ENCODE measurements at places on chromosomes 2 and 18.
A peak's percentile ranks its signal among the peaks of the same experiment; 100 is the strongest.

DNA sequence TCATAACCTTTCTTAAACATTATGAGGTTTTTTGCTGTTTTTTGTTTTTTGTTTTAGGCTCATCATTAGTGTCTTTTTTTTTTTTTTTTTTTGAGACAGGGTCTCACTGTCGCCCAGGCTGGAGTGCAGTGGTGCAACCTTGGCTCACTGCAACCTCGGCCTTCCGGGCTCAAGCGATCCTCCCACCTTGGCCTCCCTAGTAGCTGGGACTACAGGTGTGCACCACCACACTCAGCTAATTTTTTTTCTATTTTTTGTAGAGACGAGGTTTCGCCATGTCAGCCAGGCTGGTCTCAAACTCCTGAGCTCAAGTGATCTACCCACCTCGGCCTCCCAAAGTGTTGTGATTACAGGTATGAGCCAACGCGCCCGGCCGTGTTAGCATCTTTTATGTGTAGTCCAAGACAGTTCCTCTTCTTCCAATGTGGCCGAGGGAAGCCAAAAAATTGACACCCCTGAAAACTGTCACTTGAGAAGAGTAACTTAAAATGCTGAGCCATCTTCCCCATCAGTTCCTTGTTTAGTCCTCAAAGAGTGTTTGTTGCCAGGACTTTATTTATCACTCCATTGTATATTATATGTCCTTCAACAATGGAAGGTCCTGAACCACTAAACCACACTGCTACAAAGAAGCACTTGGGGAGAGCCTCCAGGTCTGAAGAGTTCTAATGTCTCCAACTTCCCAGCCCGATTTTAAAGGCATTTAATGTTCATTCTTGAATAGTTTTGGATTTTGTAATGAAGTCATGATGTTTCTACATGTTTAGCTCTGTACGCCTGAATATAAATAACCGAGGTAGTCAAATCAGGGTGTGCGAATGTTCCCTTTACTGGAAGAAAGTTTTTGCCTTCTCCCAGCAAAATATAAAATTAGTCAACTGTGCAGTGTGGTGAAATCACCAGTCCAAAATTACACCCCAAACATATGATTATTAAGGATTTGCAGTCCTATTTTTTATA, 26.4 kb downstream of the ZNF516 start:
- H3K4me1 ChIP-seq = peaks cover 19% of the 10 kb centered on the region
- no peaks in the 10 kb centered on the region for H3K27me3 ChIP-seq
- no peak overlapping the region for H3K27ac ChIP-seq
- peak overlapping the region; percentile 30 for H3K4me3 ChIP-seq

DNA sequence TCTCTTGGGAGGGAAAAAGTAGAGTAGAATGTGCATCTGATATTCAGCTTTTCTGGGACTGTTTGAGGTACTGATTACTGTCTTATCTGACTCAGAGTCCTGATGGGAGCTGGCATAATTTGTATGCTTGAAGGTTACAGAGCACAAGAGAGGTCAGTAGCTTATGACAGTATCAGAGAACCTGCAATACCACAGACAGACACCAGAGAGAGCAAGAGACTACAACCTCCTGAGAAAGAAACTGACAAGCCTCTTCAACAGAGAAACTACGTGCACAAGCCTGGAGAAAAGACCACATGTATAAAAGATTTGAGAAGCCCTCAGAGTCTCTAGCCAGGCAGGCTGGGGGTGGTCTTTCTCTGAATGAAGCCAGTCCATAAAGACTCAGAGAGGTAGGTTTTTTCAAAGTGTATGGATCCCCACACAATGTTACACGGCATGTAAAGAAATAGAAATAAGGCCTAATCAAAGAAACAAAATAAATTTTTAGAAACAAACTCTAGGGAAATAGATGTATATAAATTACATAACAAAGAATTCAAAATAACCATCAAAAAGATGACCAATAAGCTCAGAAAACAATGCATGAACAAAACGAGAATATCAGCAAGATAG, 568.3 kb downstream of the LRRTM4 start:
- no peak overlapping the region for H3K27ac ChIP-seq
- no peak for DNase-seq

GRCh38 chr2:229410264-229410663, 139.2 kb upstream of the PID1 start:
- no peaks in the 10 kb centered on the region for H3K4me1 ChIP-seq
- H3K4me3 ChIP-seq = no peak overlapping the region
- no peaks in the 10 kb centered on the region for H3K36me3 ChIP-seq
- no peak for DNase-seq

DNA sequence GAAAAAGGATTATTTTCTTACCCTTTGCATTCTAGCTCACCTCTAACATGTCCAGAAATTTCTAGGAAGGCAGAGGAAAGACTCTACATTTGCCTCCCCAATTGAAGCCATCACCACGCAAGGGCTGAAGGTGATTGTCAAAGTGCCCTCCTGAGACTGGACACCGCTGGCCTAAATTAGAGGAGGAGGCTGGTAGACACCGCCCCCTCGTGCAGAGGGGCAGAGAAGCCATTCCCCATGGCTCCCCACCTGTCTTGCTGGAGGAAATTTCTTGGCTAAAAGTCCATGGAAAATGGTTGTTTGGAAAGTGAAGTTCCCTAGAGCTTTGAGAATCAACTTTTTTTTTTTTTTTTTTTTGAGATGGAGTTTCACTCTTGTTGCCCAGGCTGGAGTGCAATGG, 31.3 kb upstream of the CREB1 start:
- no peak overlapping the region for H3K27ac ChIP-seq
- H3K36me3 ChIP-seq = no peaks in the 10 kb centered on the region
- H3K4me1 ChIP-seq = peaks cover 48% of the 10 kb centered on the region
- no peaks in the 10 kb centered on the region for H3K27me3 ChIP-seq
- DNase-seq = no peak

GRCh38 chr2:215435280-215435869, 493 bp downstream of the FN1 start:
- no peaks in the 10 kb centered on the region for H3K36me3 ChIP-seq
- no peak overlapping the region for H3K27ac ChIP-seq
- DNase-seq = no peak
- peaks cover 20% of the 10 kb centered on the region for H3K4me1 ChIP-seq
- no peaks in the 10 kb centered on the region for H3K27me3 ChIP-seq

- no peak for DNase-seq
- H3K36me3 ChIP-seq = no peaks in the 10 kb centered on the region
- H3K4me1 ChIP-seq = no peaks in the 10 kb centered on the region
- no peaks in the 10 kb centered on the region for H3K27me3 ChIP-seq
Measured at GRCh38 chr2:205405194-205405593, 277.1 kb upstream of the NRP2 start.

- H3K27ac ChIP-seq = no peak overlapping the region
- no peaks in the 10 kb centered on the region for H3K27me3 ChIP-seq
- DNase-seq = no peak
- H3K4me1 ChIP-seq = peaks cover 16% of the 10 kb centered on the region
- H3K4me3 ChIP-seq = no peak overlapping the region
Measured at GRCh38 chr2:237616734-237617586, 10.4 kb upstream of the LRRFIP1 start.

GRCh38 chr2:174326161-174327020, 8.4 kb upstream of the SP9 start:
- no peak overlapping the region for H3K27ac ChIP-seq
- H3K4me3 ChIP-seq = peak overlapping the region; percentile 44
- DNase-seq = peak; percentile 62
- H3K36me3 ChIP-seq = no peaks in the 10 kb centered on the region
- H3K4me1 ChIP-seq = peaks cover 36% of the 10 kb centered on the region

GRCh38 chr2:240322231-240322955, 113.1 kb upstream of the GPC1 start:
- no peaks in the 10 kb centered on the region for H3K27me3 ChIP-seq
- no peak for DNase-seq
- H3K36me3 ChIP-seq = no peaks in the 10 kb centered on the region
- no peaks in the 10 kb centered on the region for H3K4me1 ChIP-seq

GRCh38 chr2:118747066-118747465, 100.4 kb downstream of the EN1 start:
- H3K36me3 ChIP-seq = no peaks in the 10 kb centered on the region
- no peak for DNase-seq
- H3K4me1 ChIP-seq = no peaks in the 10 kb centered on the region
- no peaks in the 10 kb centered on the region for H3K27me3 ChIP-seq
- H3K27ac ChIP-seq = no peak overlapping the region

GRCh38 chr2:163670929-163671328, 64.9 kb downstream of the FIGN start:
- H3K27ac ChIP-seq = no peak overlapping the region
- no peaks in the 10 kb centered on the region for H3K36me3 ChIP-seq
- no peaks in the 10 kb centered on the region for H3K4me1 ChIP-seq
- no peaks in the 10 kb centered on the region for H3K27me3 ChIP-seq

GRCh38 chr2:130975729-130976128, 117.5 kb downstream of the FAM168B start:
- no peak overlapping the region for H3K4me3 ChIP-seq
- no peaks in the 10 kb centered on the region for H3K4me1 ChIP-seq
- DNase-seq = no peak

DNA sequence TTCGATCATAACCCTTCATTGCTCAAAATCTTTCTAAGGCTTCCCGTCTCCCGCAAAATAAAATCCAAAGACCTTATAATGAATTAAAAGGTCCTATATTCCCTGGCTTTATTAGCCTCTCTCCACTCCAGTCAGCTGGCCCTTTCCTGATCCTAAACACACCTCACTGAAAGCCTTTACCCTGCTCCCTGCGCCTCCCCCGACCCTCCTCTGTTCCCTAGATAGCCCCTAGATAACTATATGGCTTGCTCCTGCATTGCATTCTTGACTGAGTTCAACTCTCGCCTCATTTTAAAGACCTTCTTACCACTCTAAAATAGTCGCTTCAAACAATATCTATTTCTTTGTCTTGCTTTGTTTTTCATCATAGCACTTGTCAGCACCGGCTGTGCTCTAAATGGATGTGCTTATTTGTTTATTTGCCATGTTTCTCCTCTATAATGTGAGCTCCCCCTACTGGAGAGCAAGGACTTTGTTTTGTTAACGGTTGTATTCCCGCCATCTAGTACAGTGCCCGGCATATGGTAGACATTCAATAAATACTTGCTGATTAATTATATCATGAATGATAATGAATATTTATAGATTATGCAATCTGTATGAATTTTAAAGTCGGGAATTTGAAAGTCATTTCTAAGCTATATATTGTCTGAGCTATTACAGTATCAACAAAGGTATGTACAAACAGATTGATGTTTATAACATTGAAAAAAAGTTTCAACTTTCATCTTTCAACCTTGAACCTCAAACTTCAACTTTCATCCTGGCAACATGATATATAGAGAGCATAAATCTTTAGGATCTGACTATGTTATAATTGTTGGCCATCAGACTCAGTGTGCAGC, 32.4 kb upstream of the VIT start:
- H3K4me3 ChIP-seq = no peak overlapping the region
- DNase-seq = peak; percentile 50
- no peaks in the 10 kb centered on the region for H3K36me3 ChIP-seq
- no peak overlapping the region for H3K27ac ChIP-seq
- no peaks in the 10 kb centered on the region for H3K27me3 ChIP-seq

- H3K4me3 ChIP-seq = no peak overlapping the region
- peaks cover 4% of the 10 kb centered on the region for H3K27me3 ChIP-seq
- H3K27ac ChIP-seq = no peak overlapping the region
- DNase-seq = no peak
- H3K36me3 ChIP-seq = no peaks in the 10 kb centered on the region
Measured at GRCh38 chr2:133790711-133791110, 222.4 kb upstream of the NCKAP5 start.

DNA sequence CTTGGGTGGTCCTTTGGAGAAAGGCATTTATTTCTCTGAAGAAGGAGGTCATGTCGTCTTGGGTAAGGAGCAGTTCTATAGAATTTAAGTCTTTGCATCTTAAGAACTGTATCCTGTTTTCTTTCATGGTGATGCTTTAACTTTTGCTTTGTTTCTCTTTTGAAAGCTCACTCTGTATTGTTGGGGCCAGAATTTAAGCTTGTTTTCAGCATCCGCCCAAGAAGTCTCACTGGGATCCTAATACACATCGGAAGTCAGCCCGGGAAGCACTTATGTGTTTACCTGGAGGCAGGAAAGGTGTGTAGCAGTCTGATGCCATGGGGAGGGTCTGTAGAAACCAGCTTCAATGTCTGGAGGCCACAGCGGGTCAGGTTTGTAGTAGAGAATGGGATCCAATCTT, 64.7 kb upstream of the TTC39C start:
- no peak overlapping the region for H3K4me3 ChIP-seq
- no peak overlapping the region for H3K27ac ChIP-seq
- H3K36me3 ChIP-seq = no peaks in the 10 kb centered on the region
- H3K27me3 ChIP-seq = no peaks in the 10 kb centered on the region
- DNase-seq = no peak

GRCh38 chr2:151720521-151720920, 13.8 kb downstream of the NEB start:
- H3K36me3 ChIP-seq = no peaks in the 10 kb centered on the region
- no peaks in the 10 kb centered on the region for H3K4me1 ChIP-seq
- no peak for DNase-seq
- H3K27me3 ChIP-seq = no peaks in the 10 kb centered on the region
- no peak overlapping the region for H3K27ac ChIP-seq
- H3K4me3 ChIP-seq = no peak overlapping the region

- no peak overlapping the region for H3K4me3 ChIP-seq
- no peaks in the 10 kb centered on the region for H3K27me3 ChIP-seq
- H3K36me3 ChIP-seq = peaks cover 13% of the 10 kb centered on the region
- no peak for DNase-seq
Measured at GRCh38 chr2:45713136-45713535, 61.7 kb downstream of the PRKCE start.

GRCh38 chr2:112162956-112163355, 24.8 kb downstream of the FBLN7 start:
- no peak overlapping the region for H3K4me3 ChIP-seq
- H3K36me3 ChIP-seq = no peaks in the 10 kb centered on the region
- no peak overlapping the region for H3K27ac ChIP-seq

- H3K27ac ChIP-seq = no peak overlapping the region
- no peaks in the 10 kb centered on the region for H3K4me1 ChIP-seq
- DNase-seq = no peak
- H3K4me3 ChIP-seq = no peak overlapping the region
- no peaks in the 10 kb centered on the region for H3K27me3 ChIP-seq
Measured at GRCh38 chr2:10844097-10844496, 31.5 kb upstream of the PDIA6 start.

- peaks cover 40% of the 10 kb centered on the region for H3K36me3 ChIP-seq
- H3K27me3 ChIP-seq = no peaks in the 10 kb centered on the region
- DNase-seq = no peak
- peaks cover 3% of the 10 kb centered on the region for H3K4me1 ChIP-seq
- H3K27ac ChIP-seq = no peak overlapping the region
Measured at GRCh38 chr2:227536445-227536844, 62.2 kb upstream of the SCYGR2 start.

Data from B cell (primary cell).